ENCODE measurements at places on chromosomes 12 and 14.
A peak's percentile ranks its signal among the peaks of the same experiment; 100 is the strongest.

DNA sequence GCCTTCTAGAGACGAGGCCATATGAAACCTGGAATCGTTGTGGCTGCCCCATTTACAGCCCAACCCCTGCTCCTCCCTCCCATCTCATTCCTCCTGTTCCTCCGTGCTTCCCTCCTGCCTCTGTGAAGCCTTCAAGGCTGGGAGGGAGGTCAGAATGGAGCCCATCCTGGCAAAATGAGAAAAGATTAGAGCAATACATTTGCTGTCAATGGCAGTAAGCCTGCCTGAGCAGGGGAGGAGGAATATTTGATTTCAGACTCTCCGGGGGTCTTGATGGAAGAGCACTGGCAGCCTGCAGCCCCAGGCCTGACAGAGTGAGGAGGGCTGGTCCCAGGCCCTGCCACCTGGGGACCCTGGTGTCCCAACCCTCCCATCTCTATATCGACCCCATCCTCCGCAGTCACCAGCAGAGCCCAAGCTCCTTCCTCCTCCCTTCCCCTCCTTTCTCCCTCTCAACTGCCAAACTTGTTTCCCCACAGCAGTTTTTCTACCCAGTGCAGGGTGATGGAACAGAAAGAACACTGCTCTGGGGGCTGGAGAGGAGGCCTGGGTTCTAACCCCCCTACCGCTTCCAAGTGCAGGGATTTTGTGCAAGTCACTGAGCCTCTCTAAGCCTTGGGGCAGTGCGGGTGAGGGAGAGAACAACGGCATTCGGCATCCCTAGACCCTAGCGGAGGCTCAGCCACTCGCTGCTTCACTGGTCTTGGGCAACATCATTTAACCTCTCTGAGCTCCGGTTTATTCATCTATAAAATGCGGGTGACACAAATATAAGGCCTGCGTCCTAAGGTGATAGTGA is 16.0 kb upstream of the RACGAP1 start:
- DNase-seq = no peak

- peak; percentile 84 for DNase-seq
These were observed 894 bp downstream of the KRT8 start for GRCh38 chr12:52903855-52904508.

DNA sequence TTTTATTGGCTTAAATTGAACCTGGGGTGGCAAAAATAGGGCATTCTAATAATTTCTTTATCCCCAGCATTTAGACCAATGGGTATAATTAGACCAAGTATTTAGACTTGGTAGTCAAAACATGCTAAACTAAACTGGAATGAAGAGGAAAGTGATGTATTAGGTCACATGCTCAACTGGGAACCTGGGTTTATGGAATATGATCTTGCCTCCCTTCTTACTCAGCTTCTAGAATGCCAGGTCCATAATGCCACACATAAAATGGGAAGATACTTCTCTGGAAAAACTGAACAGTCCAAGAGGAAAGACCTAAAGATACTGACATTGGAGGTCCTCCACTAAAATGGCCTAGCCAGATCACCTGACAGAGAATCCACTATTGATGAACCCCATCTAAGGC is 6.2 kb upstream of the BIN2 start:
- no peak for DNase-seq

DNA sequence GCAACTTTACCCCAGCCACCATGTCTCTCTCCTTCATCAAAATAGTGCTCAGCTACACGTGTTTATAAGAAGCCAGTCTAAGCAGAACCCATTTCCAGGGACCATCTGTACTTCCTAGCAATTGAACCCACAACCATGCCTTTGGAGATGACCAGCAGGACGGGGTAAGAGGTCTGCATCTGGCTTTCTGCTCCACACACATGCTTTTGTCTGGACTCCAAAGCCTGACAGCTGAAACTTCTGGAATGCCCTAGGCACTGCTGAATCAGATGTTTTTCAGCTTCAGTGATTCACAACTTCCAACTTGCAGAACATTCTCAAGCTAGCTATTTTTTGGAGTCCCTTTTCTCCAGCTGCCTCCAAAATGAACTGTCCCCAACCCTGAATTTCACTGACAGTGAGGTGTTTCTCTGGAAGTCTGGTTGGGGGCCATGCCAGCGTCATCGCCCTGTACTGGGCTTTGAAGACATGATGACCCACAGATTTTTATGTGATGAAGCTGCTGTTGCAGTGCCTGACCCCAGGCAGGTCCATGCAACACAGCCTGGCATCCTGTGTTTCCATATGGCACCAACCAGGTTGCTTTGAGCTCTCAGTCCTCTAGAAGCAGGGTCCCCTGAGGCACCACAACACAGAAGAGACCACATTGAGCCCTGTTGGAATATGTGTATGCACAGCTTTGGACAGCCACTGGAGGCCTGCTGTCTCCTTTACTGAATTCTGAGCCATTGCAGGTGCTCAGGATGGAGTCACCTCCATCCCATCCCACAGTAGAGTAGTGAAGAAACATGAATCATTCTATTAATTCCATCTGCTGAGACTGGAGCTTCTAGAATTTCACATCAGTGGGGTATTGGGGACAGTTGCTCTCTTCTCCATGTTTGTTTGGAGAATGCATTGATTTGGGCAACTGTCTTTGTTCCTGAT is 80.2 kb downstream of the NUAK1 start:
- DNase-seq = no peak

DNA sequence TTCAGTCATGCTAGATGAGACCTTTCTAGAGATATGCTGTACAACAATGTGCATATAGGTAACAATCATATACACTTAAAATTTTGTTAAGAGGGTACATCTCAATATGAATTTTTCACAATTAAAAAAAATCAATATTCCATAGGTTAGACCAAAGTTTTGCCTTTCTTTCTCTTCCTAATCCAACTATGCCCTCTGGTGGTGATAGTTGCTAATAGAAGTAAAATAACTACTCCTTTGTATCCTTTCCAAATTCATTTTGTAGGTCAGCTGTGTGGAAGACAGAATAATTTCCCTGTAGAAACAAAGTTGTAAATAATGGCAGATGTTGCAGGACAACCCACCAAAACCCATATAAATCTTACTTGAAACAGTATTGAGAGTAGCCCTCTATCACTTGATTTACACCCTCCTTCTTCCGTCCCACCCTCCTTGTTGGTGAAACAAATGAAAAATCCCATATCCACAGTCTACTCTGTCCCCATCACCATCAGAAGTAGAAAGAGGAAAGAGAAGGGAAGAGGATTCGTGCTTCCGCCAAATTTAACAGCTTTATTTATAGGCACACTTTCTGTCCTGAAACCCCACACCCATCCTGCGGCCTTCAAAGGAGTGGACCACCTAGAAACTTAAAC is 34.2 kb upstream of the KICS2 start:
- no peak for DNase-seq

DNA sequence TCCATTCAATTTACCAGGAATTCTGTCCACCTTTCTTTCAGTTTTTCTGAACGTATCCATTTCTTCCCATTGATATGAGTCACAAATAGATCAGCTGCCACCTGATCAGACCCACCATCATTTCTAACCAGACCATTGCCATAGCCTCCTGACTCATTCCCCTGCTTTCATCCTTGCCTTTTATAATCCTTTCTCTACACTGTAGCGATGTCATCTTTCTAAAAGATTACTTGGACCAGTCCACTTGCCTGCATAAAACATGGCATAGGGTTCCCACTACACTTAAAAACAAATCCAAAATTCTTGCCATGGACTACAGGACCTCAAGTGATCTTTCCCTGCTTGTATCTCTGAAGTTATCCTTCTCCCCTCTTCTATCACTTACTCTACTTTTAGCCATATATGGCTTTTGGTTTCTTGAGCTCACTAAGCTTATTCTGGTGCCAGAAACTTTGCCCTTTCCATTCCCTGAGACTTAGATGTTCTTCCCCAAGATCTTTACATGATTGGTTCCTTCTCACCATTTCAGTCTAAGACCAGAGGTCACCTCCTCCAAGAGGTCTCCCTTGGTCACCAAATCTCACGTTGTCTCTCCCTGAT is 149.5 kb upstream of the KRR1 start:
- DNase-seq = no peak

DNA sequence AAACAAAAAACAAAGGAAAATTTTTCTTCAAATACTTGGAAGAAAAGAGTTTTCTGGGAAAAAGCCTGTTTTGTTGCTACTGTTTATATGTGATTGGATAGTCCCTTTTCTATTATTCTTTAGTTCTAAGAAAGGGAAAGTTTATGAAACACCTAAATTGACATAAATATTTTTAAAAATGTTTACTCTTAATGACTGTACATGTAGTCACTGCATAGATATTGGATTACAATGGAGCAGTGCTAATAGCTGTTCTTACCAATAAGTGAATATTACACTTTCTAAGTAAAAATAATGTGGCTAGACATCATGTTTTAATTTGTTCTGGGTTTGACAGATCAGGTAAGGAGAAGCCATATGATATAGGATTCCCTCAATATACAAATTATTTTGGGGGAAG is 352.7 kb upstream of the DIO2 start:
- DNase-seq = no peak

DNA sequence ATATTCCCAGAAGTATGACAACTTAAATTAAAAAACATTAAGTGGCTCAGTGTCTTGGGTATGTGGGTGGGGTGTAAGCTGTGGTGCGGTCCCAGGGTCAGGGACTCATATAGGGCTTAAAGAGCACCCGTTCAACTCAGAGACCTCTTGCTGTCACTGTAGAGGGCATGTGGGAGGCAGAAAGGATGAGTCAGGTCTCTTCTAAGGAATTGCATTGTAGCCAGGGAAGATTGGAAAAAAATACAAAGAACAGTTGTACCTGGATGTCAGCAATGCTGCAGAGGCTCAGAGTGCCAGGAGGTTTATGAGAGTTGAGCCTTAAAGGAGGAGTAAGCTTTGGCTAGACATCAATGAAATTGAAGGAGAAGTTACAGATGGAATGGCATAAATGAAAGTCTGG is 104.1 kb downstream of the MYRFL start:
- no peak for DNase-seq

DNA sequence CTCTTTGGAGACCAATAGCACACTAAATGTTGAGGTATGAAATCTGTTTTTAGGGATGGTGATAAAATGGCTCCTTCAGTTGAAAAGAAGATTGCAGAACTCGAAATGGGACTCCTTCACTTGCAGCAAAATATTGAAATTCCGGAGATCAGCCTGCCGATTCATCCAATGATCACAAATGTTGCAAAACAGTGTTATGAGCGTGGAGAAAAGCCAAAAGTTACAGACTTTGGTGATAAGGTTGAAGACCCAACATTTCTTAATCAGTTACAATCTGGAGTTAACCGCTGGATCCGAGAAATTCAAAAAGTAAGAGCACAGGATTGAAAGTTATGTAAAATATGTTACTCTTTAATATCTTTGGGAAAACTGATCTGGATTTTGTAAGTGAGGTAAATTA is 15.3 kb downstream of the DYNC1H1 start:
- no peak for DNase-seq

- no peak for DNase-seq
These were observed 131.7 kb downstream of the TMTC2 start for GRCh38 chr12:82818271-82819035.

- peak; percentile 57 for DNase-seq
These were observed at the start of gene RILPL1 for GRCh38 chr12:123533672-123534643. RILPL1 (minus strand) TSS chr12:123533719; CDS start chr12:123533482, 237 bp downstream.

GRCh38 chr12:16881986-16882570 is 276.1 kb upstream of the LMO3 start:
- no peak for DNase-seq

DNA sequence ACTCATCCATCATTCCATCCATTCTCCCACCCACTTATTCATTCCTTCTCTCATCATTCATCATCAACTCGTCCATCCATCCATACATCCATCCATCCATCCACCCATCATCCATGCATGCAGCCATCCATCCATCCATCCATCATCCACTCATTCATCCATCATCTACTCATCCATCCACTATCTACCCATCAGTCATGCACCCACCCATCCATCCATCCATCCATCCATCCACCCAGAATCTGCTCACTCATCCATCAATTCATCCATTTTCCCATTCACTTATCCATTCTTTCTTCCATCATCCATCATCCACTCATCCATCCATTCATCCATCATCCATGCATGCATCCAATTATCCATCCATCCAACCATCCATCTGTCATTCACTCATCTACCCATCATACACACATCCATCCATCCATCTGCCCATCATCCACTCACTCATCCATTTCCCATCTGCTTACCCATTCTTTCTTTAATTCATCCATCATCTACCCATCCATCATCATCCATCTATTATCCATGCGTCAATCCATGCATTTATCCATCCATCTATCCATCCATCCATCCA is 107.1 kb upstream of the WSCD2 start:
- no peak for DNase-seq

DNA sequence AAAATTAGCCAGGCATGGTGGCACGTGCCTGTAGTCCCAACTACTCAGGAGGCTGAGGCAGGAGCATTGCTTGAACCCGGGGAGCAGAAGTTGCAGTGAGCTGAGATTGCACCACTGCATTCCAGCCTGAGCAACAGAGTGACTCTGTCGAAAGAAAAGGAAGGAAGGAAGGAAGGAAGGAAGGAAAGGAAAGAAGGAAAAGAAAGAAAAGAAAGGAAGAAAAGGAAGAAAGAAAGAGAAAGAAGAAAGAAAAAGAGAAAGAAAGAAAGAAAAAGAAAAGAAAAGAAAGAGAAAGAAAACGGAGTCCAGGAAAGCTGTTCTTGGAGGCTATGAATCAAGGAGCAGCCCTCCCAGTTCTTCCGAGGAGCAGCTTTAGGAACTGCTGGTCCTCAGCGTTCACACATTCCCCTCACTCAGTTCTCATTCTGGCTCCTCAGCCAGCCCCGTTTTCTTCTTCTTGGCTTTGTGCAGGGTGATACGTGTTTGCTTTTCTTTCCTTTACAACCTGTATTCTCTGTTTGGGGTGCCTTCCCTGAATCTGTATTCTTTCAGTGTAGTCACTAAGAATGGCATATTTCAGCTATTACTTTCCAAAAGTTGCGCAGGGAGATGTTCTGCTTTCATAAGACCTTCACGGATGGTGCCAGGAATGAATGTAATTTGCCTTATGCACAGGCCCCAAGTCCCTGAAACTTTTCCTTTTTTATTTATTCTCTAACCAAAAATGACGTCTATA is 12.2 kb downstream of the FBXL14 start:
- DNase-seq = no peak

- no peak for DNase-seq
These were observed 54.1 kb upstream of the GPR68 start for GRCh38 chr14:91298576-91298975.

- no peak for DNase-seq
These were observed 88.4 kb downstream of the BORCS5 start for GRCh38 chr12:12445165-12445881.

GRCh38 chr14:72755766-72756165 is 138.1 kb downstream of the DPF3 start:
- DNase-seq = no peak

GRCh38 chr14:52589646-52590045 is 37.0 kb downstream of the GPR137C start:
- DNase-seq = no peak

DNA sequence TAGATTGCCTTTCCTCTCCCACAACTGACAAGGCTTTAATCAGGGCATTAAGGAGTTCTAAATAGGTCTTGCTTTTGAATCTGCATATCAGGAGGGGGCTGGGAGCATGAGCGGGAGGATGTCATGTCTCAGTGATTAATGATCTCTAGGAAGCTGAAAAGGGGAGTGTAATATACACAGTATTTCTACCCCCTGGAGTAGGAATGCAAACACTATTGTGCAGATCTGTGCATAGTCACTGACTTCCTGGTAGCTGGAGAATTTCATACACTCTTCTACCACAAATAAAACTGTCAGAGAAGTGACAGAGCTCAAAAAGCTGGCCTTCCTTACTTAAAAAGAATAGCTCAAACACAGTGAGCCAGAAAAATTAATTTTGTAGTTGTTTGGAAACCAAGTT is 65.8 kb downstream of the RIC8B start:
- peak; percentile 24 for DNase-seq

GRCh38 chr12:125064492-125064891 is 743 bp upstream of the AACS start:
- DNase-seq = no peak

GRCh38 chr12:53218551-53219291 is 11.7 kb upstream of the ITGB7 start:
- no peak for DNase-seq

All from HuH-7.5 (cell line).